Psoas muscle (tissue), 8 donors: ENCODE measurements at places on chromosomes 7 and 10. TPM values are rescaled to one million over a fixed set of nuclear protein-coding genes. Genes with fewer than 3 reads are reported as not detected.

The ATP6V0E2 gene
- polyA plus RNA-seq: 11.3 TPM

DNA sequence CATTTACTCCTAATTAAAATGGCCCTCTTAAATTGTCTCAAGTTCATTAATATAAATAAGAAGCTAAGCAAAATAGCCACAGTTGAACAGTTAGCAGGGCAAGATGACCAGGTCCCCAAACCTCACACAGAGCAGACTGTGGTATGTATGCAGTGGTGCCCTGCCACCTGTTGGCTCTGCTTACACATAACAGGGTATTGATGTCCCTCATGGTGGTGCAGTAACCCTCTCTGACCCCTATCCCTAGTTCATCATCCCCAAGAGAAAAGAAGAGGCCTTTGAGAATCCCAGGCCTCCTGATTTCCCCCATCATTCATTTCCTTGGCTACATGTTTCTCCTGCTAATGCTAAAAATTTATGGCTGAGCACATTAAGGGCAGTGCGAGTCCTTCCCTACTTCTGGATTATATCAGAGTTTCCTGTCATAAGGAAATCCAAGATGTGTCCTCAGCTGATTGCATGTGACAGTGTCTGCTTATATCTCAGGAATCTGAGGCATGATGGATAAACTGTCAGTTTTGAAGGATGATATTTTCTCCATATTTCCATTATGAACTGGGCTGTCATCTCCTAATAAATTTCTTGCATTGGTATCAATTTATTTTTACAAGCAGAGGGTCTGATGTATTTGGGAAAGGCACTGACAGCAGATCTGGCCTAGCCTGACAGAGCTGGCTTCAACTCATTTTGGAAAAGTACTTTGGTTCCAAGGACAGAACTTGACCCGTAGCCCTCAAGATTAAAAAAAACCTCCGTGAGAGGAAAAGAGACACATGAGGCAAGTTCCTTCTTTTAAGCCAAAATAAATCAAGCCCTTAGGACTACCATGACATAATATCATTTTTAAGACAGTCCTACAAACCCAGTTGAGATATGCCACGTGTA, 880.6 kb downstream of the LRMDA start:
- no peak for DNase-seq

The JCAD gene
- polyA plus RNA-seq: 4.9 TPM

- DNase-seq: no peak
Measured at GRCh38 chr10:117689566-117689965, 147.0 kb downstream of the EMX2 start.

DNA sequence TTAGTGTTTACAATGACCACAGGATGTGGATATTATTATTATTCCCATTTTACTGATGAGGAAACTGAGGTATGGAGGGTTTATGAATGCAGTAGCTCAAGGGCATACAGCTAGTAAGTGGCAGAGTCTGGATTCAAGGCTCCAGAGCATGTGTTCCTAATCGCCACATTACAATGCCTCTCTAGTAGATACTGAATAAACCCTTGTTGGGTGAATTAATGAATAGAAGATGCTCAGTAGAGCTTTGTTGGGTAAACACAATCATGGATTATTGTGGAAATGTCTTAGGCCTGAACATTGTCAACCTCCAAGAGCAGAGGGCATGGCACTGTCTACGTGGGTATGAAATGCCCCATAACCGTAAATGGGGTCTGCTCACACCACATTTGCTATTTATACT, 545.3 kb downstream of the LRMDA start:
- DNase-seq: no peak

DNA sequence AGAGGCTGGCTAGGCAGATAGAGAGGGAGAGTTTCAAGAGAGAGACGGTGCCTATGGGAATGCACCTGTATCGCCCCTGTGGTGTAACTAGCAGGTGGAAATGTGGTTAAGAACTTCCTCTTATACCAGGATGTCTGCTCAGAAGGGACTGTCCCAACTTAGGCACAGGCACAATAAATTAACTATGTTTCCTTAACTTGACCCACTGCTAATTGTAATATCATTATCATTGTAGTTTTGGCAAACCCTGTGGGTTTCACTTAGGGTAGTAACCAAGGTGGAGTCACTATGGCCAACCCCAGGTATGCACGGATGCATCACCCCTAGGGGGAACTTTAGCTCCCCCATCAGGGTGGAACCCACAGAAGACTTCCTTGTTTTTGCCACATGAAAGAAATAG, 455.7 kb downstream of the DGKB start:
- DNase-seq: no peak

- peak; percentile 57 for DNase-seq
Measured at GRCh38 chr7:6256677-6257535, 15.5 kb downstream of the CYTH3 start.

- no peak for DNase-seq
Measured at GRCh38 chr7:7922684-7923385, 45.8 kb upstream of the GLCCI1 start.

The TRIM50 gene
- polyA plus RNA-seq: 0.12 TPM

DNA sequence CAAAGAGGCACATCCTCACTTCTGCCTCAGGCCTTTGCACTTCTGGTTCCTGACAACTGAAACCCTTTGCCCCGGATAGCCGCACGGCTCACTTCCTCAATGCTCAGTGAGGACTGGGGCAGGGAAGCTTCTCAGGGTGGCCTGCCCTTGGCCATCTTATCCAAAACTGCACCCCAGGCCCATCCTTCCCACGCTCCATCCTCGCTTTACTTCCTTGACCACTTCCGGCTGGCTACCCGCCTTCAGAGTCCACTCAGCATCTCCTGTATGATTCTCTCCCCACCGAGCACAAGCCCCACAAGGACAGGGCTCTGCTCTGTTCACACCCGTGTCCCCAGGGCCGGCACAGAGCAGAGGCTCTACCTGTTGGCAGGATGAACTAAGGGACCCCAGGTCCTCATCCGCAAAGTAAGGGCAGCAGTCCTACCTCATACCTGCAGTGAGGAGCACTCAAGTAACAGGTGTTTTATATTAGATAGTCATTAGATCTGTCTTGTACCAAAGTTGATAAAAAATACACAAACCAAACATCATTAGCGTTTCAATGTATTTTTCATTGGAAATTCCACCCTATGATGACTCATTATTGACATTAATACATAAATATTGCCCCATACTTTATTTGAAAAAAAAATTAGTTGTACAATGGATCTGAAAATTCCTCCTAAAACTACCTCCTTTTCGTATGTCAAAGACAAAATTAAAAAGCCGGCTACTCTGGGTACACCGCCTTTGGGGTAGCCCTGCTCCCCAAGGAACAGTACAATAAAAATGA, 35.0 kb downstream of the GNA12 start:
- no peak for DNase-seq

DNA sequence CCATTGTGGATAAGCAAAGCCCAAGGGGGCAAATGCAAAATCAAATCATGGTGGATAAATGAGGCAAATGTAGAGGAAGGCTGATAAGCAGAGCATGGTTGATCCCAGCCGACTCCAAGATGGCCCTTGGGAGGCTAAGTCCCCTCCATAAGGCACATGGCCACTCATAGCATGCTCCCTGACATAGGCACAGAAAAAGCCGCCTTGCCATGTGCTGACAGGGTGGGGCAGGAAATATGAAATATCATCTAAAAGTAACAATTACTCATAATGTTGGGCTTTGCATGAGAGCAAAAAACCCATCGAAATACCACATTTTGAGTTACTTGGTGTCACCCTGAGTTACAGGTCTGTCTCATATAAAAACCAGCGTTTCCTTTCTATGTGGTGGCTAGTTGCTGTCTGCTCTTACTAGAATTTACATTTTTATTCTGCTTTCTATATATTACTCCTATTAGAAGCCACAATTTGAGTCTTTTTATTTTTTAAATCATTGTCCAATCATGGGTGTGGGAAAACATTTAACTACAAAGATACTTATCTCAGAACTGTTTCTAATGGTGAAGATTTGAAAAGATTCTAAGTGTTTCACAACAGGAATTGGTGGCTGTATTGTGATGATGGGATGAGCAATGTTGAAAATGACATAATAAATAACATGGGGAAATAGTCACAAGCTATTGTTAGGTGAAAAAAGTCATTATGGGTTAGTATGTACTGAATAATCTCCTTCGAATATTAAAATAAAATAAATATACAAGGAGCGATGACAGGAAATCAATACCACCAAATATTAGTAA, 102.7 kb downstream of the CUBN start:
- no peak for DNase-seq

DNA sequence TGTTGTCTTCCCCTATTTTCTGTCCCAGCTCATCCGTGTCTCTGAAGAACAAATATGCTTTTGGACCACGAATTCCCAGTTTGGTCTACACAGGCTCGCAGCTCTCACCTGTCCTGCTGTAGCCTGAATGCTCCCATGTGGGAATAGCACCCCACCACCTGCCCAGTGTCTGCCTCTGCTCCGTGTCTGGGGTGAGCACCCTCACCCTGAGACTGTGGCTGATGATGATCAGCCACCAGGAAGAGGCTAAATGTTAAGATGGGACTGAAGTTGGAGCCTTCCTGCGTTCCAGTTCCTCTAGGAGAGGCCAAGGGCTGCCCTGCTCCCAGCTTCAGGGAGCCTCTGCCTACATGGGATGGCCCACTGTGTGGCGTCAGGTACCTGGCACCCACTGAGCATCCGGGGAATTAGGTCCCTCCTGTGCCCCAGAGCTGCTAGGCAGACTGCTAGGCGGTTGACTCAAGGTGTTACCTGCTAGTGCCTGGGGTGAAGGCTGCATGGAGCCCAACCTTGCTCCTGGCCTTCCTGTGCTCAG, 3.7 kb downstream of the PGAM2 start:
- DNase-seq: no peak

The CPA2 gene
- 0.30 TPM for polyA plus RNA-seq

DNA sequence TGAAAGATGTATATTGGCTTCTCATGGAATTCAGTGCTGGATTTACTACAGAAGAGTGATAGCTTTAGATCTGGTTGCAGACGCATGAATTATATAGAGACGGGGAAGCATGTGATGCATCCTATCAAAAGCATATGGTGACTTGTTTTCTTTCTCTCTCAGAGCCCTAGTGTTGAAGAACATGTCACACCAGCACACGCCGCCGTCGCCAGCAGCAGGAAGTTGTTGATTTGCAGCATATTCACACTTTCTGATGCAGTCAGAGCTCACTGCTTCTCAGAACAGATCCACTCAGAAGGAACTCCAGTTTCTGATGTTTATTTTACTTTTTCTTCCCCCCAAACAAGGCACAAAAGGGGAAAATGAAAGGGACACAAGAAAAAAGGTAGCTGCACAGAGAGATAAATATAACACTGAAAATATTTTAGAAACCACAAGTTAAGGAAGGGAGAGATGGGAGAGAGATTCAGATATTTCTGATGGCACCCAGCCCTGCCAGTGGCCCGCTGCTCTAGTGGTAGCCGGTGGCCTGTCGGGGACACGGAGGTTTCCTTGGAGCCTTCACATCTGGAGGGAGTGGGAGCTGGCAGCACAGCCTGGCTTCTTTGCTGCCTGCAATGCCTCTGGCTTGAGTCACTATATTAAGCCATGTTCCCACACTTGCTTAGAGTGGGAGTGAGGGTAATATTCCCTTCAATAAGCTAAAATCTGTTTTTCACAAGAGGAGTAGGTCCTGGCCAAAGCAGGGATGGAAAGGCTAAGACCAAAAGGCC, 123.2 kb downstream of the NRP1 start:
- DNase-seq: peak; percentile 67

The ACHE gene
- 23.8 TPM for polyA plus RNA-seq

DNA sequence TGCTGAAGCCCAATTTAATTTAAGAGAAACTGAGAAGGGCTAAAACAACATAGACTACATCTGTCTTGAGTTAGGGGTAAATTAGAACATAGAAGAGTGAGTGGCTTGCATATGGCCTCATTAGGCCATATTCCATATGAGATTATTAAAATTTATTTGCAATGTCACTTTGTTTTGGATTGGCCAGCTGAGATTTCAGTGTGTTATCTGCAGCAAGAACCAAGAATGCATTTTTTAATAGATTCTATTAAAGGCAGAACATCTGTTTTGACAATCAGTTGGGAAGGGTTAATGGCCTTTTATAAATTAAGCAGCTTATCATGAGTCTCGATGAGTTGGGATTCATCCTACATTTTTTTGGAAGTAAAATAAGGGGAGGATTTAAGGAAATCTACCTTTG, 236.2 kb downstream of the DGKB start:
- no peak for DNase-seq

DNA sequence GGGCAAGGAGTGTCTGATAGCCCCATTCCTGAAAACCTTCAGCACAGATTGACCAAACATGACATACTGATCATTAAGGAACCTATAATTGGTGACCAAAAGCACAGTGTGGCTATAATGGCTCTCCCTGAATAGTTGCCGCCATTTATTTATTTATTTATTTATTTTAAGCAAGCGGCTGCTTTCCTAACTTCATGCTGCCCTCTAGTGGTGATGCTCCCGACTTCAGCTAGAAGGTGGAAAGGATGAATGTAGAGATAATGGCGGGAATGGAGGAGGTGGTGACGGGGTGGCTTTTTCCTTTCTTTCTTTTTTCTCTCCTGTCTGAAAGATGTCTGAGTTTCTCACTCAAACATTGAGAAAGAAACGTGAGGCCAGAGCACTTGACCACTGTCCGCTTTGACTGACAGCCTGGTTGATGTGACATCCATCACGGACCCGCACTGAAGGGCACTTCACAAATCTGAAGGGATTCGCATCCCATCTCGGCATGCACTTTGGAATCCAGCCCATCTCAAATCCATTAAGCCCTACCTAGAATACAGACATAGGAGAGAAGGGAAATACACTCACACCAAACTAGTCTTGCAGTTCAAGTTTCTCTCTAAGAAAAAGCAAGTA, 1090.1 kb downstream of the KCNMA1 start:
- DNase-seq: peak; percentile 75

- DNase-seq: no peak
Measured at GRCh38 chr10:57664815-57665214, 602.9 kb downstream of the IPMK start.

The MMD2 gene
- polyA plus RNA-seq: 0.01 TPM

- no peak for DNase-seq
Measured at GRCh38 chr10:1671366-1672000, 65.8 kb downstream of the ADARB2 start.

DNA sequence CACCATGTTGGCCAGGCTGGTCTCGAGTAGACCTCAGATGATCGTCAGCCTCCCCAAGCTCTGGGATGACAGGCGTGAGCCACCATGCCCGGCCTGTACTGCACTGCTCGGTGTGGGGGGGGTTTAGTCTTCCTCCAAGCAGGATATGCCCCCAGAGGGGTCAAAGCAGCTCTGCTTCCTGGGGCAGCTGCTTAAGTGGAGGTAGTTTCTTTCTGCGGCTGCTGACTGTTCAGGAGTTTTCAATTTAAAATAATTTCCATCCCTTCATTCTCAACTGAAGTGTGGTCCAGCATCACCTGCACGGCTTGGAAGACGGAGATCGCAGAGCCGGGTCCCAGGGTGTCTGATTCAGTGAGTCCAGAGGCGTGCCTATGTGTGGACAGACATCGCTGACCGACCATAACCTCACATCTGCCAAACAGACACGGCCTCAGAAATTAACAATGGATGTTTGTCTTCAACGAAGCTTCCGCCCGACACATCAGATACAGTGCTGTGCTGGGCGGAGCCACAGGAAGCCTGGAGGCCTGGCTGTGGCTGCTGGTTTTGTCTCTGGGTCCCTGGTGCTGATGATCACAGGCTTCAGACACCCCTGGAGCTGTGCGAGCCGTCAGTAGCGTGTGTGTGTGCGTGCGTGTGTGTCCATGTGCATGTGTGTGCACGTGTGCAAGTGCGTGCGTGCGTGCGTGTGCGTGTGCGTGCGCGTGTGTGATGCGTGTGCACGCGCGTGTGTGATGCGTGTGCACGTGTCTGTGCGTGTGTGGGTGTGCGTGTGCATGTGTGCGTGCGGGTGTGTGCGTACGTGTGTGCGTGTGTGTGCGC, 226.5 kb upstream of the PITRM1 start:
- DNase-seq: no peak

The TMEM26 gene
- polyA plus RNA-seq: 0.05 TPM

The GJD4 gene
- not detected for polyA plus RNA-seq

The UBE3C gene
- polyA plus RNA-seq: 31.9 TPM

- no peak for DNase-seq
Measured at GRCh38 chr10:48811461-48811860, 126.8 kb downstream of the WDFY4 start.
